NCI-H1105 (cell line): ENCODE measurements at places on chromosomes 12 and 14.

GRCh38 chr14:95525999-95526398, 8.9 kb upstream of the GLRX5 start:
- no peak for DNase-seq

DNA sequence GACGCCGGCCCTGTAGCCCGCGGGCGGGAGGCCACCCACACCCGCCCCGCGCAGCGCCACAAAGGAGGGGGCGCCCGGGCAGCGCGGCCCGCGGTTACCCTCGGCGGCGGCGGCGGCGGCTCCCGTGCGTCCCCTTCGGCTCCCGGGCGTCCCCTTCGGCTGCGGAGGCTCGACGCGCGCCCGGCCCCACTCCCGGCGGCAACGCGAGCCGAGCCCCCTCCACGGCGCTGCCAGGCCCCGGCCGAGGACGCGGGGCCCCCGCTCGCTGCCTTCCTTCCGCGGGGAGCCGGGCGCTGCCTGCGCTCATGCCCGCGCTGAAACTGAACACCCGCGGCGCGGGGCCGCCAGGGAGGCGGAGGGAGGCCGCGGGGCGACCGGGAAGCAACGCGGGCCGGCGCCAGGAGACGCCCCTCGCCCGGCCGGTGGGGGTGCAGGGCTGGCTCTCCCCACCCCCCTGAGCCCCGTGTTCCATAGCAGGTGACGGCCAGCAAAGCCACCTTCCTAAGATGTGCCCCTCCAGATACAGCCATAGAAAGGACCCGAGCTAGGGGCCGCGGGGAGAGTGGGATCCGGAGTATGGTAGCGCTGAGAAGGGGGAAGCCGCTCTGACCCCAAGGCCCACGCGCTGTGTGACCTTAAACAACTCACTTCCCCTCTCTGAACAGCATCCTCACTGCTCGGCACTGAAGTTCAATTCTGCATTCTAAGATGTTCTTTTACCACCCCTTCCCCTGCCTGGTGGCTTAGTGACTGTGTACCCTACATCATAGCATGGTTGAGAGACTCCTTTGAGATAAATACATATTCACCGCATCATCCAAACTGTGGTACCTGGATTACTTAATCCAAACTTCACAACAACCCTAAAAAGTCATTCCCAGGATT, 42.8 kb downstream of the KDM2B start:
- DNase-seq, result no peak

GRCh38 chr14:106491851-106492250, 965.5 kb downstream of the TMEM121 start:
- DNase-seq, result no peak

DNA sequence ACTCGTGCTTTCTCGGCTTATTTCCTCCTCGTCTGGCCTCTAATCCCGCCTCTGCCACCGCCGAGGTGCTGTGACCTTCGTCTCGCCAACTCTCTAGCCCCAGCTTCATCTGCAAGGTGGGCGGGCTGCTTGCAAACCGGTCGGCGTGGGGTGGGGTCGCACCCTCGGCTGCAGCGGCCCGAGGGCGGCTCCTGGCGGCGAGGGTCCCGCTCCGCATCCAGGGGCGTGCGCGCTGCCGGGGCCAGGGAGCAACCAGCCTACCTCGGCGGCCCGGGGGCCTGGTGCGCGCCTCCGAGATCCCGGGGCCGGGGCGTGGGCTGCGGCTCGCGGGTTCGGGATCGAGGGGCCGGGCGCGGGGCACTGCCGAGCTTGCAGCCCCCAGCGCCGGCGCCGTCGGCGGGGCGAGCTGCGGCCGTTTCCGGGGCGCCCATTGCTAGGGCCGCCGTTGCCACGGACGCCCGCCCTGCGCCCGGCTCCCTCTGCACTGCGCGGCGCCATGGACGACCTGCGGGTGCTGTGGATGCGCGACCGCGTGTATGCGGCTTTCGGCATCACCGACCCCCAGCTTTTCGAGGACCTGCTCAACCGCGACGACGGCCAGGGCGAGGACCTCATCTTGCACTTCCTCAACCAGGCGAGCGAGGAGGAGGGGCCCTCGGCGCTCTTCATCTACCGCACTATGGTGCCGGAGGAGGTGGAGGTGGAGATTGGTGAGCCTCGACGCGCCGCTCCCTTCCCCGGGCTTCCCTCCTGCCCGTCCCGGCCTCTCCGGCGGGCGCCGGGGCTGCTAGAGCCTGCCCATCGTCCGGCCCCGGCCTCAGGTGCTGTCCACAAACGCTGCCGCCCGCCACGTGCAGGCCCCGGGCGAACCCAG, at the start of gene DNAH10:
Gene DNAH10 (plus strand): TSS at position 461 of the 874 bp plus-strand sequence. CDS start 36 bp downstream, at position 497.
- DNase-seq, result peak; percentile 77

- no peak for DNase-seq
Measured at GRCh38 chr12:118219772-118220171, 83.8 kb downstream of the PEBP1 start.

GRCh38 chr12:73445658-73446324, 1091.8 kb upstream of the ATXN7L3B start:
- no peak for DNase-seq

- DNase-seq, result no peak
Measured at GRCh38 chr12:1006255-1006654, 15.2 kb downstream of the ERC1 start.

DNA sequence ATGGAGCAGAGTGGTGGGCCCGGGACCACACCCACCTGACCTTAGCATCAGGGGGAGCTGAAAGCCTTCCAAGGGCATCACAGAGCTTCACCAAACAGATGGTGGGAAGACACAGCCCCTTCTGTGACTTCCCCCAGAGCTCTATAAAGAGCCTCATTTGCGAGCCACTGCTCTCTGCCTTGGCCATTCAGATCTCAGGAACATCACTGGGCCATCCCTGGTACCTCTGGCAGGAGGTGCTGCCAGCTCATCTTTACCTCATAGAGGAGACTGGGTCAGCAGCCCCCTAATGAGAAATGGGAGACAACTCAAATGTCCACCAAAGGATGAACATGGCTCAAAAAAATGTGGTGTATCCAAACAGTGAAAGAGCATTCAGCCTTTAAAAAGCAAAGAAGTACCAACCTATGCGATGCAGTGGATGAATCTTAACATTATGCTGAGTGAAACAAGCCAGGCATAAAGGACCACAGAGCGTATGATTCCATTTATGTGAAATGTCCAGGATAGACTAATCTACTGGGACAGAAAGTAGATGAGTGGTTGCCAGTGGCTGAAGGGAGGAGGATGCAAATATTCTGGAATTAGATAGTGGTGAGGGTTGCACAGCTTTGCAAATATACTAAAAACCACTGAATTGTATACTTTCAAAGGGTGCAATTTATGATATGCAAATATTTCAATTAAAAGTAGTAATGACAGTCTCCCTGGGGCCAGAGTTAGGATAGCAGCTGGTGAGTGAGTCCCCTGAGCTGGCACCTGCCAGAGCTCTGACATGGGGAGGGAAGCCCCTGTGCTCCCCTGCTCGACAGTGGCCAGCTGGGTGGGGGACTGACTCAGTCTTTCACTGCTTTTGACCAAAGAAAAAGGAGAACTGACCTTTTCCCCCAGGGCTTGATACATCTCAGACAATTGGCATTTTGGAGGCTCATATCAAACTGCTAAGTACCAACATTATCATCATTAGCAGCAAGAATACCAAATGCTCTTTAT, 116.6 kb downstream of the GCH1 start:
- DNase-seq, result no peak

DNA sequence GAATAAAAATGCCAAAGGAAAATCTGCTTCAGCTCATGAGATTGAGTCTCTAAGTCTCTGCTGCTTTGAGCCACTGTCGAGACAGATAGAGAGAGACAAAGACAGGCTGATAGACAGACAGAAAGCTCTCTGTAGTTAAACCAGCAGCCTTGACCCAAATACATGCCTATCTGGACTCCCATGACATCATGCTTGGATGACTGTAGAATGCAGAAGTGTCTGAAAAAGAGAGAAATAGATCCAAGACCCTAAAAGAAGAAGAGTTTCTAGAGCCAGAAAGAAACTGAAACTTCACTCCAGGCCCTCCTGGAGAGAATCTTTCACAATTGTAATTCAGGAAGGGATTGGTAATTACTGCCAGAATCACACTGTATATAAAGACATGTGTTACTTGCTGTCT, 122.6 kb upstream of the PLXNC1 start:
- DNase-seq, result no peak

DNA sequence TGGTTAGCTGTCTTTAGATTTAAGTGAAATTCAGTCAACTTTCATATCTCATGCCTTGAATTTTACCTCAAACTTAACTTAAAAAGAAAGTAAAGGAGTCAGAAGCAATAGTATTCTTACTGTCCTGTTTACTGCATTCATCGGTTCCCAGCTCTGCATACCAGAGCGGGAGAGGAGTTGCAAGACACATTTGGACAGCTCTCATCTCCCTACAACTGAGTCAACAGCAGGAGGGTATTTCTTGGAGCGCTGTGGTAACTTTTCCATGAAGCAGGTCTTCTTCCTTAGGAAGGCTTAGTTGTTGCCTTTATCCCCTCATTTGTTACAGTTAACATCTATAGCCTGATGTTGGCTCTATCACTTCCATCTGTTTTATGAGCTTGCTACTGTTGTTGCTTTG, 65.1 kb downstream of the TRMT5 start:
- no peak for DNase-seq

DNA sequence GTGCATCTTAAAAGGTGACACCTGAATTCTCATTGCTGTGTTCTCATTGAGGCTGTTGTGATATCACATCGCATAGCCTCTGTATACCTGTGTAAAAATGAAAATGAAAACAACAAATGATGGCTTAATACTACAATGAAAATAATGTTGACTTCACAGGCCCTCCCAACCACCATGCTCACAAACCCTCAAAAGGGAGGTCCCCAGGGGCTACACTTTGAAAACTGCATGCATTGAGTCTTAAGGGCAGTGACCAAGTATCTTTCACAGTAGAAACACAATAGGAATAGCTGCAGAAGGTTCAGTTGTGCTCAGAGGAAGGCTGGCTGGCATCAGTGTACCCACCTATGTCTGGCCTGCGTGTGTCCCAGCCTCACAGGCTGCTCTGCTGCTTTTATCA, 27.6 kb upstream of the KCNK13 start:
- no peak for DNase-seq

DNA sequence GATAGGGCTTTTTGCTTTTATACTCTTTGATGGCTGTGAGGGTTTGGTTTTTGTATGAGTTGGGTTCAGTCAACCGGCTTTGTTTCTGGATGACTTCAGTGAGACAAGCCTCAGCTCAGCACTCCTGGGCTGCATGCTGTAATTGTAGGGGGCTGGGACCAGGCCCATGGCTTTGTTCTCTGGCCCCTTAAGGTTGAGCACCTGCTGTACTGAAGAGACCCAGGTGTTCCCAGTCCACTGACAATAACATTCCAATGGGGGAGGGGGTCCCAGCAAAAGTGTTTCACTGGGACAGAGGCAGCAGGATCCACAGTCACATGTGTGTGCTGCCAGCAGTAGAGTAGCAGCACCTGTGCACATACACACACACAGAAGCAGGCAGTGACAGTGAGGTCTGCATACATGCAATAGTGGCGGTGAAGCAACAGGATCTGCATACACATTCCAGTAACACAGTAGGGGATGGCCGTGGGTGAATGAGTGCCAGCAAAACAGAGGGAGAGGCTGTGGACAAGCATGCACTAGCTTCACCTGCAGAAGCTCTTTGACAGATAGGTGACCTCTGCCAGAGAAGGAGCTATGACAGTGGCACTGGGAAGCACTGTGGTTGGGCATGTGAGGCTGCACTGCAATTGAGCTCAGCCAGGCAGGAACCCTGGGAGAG, 240.4 kb downstream of the ASCL1 start:
- DNase-seq, result no peak

- DNase-seq, result no peak
Measured at GRCh38 chr12:123387508-123388176, 3.7 kb downstream of the KMT5A start.

- DNase-seq, result no peak
Measured at GRCh38 chr12:57869298-57869926, 22.9 kb upstream of the CTDSP2 start.

GRCh38 chr12:1473418-1473817, 121.0 kb downstream of the FBXL14 start:
- DNase-seq, result no peak

- DNase-seq, result no peak
Measured at GRCh38 chr12:107622001-107622400, 63.6 kb upstream of the PWP1 start.

GRCh38 chr14:50045039-50045711, 71.2 kb downstream of the VCPKMT start:
- DNase-seq, result no peak

- DNase-seq, result no peak
Measured at GRCh38 chr12:34289431-34290380, 267.4 kb downstream of the ALG10 start.

GRCh38 chr12:111341426-111342065, 27.3 kb downstream of the PHETA1 start:
- DNase-seq, result no peak

DNA sequence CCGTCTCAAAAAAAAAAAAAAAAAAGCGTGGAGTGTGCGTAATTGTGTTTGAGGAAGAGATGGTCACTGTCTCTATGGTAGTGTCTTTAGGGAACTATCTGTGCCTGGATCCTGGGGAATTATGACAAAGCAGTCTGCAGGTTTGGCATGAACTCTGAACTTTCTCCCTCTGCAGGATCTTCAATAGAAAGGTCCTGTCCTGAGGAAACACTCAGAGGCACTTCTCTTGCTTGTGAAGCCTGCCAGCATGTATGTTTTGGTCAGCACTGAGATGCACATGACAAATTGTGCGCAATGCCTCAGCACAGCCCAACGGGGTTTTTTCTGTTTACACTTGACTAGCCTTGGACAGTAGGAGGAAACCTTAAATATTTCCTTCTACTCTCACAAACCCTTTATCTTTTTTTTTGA, 46.6 kb downstream of the ATF7 start:
- no peak for DNase-seq

- no peak for DNase-seq
Measured at GRCh38 chr14:86683561-86683960, 1153.6 kb downstream of the FLRT2 start.

DNA sequence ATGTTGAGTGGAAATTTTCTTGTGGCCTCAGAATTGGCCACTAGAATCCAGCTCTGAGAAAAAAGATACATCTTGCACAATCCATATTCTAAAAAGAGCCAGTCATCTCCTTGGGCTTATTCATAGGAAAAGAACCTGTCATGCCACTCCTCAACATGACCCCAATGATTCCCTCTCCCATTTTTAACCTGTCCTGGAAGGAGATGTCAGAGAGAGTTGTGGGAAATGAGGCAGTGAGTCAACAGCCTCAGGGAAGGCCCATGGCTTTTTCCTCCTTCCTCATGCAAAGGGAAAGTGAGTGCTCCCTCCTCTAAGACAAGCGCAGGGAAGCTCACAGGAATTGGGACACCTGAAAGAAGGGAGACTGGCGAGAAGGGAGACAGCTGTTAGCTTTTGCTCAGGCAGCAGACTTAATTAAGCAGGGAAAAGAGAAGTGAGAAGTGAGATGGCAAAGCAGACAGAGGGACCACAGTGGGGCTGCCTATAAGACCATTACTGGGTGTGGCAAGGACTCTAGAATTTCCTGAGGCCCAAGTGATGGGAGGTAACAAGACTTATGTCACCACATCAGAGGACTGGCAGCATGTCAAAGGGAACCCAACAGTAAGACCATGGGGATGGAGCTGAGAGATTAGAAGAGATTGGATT, 10.2 kb upstream of the DHRS7 start:
- DNase-seq, result no peak

- no peak for DNase-seq
Measured at GRCh38 chr14:31950764-31951637, 126.1 kb upstream of the ARHGAP5 start.

- no peak for DNase-seq
Measured at GRCh38 chr14:103543140-103543539, 14.1 kb downstream of the TRMT61A start.
